ENCODE measurements at places on chromosomes 1 and 21. TPM values are rescaled to one million over a fixed set of nuclear protein-coding genes. Genes with fewer than 3 reads are reported as not detected.

Gene OR1C1
- not detected for total RNA-seq

DNA sequence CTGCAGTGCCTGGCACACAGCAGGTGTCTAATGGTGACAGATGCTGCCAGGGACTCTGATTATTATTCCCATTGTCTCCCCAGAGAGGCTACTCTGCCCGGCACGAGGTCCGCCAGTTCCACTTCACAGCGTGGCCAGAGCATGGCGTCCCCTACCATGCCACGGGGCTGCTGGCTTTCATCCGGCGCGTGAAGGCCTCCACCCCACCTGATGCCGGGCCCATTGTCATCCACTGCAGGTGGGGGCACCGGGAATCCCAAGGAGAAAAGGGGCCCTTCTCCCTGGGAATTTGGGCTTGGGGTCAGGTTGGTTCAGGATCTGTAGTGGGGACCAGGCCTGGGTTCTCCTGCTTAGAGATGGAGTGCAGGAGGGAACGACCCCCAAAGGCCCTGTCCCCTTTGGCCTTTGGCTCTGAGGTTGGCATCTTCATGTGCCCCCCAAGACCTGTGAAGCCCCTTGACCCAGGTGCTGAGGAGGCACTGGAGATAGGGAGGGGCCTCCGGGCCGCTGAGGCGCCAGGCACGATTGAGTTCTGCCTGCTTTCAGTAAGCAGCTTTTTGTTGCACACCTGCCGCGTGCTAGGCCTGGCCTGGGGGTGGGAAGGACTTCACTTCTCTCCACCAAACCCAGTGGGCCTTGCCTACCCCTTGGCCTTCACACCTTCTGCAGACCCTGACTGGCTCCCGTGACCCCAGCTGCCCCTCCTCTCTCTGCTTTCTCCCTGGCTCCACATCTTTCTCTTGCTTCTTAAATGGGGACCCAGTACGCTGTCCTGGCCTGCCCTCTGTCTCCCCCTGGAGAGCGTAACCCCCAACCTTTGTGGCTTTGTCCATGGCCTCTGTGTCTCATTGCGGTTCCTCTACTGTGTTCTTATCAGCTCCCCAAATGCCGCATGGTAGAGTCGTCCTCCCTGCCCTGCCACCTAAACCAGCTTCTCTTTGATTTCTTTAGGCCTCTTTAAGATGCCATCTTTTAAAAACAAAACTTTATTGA, 76.4 kb downstream of the PTPRU start:
- H3K27me3 ChIP-seq: no peaks in the 10 kb centered on the region
- H3K36me3 ChIP-seq: no peaks in the 10 kb centered on the region
- H3K4me3 ChIP-seq: no peak overlapping the region
- DNase-seq: no peak
- H3K27ac ChIP-seq: no peak overlapping the region

- no peak overlapping the region for H3K4me3 ChIP-seq
- H3K27me3 ChIP-seq: no peaks in the 10 kb centered on the region
- H3K27ac ChIP-seq: no peak overlapping the region
- H3K4me1 ChIP-seq: peaks cover 5% of the 10 kb centered on the region
Observed at GRCh38 chr21:15687208-15687607, 42.6 kb upstream of the USP25 start.

- peaks cover 7% of the 10 kb centered on the region for H3K4me1 ChIP-seq
- no peak overlapping the region for H3K27ac ChIP-seq
- no peaks in the 10 kb centered on the region for H3K27me3 ChIP-seq
- H3K4me3 ChIP-seq: no peak overlapping the region
- H3K36me3 ChIP-seq: no peaks in the 10 kb centered on the region
Observed at GRCh38 chr1:23478896-23479665, 4.9 kb downstream of the ASAP3 start.

DNA sequence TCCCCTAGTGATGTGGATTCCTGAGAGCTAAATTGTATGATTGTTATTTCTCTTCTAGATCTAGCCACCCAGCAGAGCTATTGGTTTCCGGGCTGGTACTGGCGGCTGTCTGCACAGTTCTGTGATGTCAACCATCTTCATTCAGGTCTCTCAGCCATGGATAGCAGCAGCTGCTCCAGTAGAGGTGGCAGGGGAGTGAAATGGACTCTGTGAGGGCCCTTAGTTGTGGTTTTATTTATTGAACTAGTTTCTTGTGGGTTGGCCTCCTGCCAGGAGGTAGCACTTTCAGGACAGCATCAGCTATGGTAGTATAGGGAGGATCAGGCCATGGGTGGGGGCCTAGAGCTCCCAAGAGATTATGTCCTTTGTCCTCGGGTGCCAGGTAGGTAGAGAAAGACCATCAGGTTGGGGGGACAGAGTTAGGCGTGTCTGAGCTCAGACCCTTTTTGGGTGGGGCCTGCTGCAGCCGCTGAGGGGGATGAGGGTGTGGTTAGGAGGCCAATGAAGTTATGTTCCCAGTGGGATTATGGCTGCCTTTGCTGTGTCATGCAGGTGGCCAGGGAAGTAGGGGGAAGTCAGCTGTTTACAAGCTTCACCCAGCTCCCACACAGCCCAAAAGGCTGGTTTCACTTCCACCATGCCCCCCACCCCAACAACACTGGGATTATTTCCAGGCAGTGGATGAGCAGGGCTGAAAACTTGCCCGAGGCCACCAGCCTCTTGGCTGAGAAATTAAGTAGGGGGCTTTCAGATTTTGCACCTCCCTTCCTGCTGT, 55.1 kb upstream of the RGS4 start:
- no peaks in the 10 kb centered on the region for H3K27me3 ChIP-seq
- no peak overlapping the region for H3K4me3 ChIP-seq

- no peaks in the 10 kb centered on the region for H3K4me1 ChIP-seq
- DNase-seq: no peak
Observed at GRCh38 chr1:64727861-64728260, 17.0 kb upstream of the RAVER2 start.

DNA sequence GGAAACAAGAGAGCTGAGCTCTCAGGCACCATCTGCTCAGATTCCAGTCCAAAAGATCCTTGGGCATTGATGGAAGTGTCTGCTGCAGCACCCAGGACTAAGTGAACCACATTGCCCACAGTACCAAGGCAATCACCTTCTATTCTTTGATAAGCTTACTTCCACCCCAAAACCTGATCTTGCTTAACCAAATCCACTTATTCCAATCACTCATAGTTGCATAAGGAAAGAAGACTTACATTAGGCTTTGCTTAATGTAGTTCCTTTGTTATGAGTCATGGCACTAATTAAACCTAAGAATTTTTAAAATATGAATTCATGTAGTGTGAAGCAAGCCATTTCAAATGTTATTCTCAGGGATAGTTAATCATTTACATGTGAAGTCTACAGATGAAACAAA, 84.5 kb downstream of the UCHL5 start:
- DNase-seq: no peak
- H3K36me3 ChIP-seq: no peaks in the 10 kb centered on the region
- H3K27ac ChIP-seq: no peak overlapping the region
- H3K4me1 ChIP-seq: no peaks in the 10 kb centered on the region
- H3K4me3 ChIP-seq: no peak overlapping the region

- no peaks in the 10 kb centered on the region for H3K36me3 ChIP-seq
- H3K27me3 ChIP-seq: peaks cover 18% of the 10 kb centered on the region
- no peak for DNase-seq
- H3K4me3 ChIP-seq: no peak overlapping the region
Observed at GRCh38 chr21:42120101-42120902, 49.2 kb downstream of the UMODL1 start.

Measured in CD4-positive, alpha-beta memory T cell (primary cell).